ENCODE measurements at places on chromosomes 1 and 21.
A peak's percentile ranks its signal among the peaks of the same experiment; 100 is the strongest.

DNA sequence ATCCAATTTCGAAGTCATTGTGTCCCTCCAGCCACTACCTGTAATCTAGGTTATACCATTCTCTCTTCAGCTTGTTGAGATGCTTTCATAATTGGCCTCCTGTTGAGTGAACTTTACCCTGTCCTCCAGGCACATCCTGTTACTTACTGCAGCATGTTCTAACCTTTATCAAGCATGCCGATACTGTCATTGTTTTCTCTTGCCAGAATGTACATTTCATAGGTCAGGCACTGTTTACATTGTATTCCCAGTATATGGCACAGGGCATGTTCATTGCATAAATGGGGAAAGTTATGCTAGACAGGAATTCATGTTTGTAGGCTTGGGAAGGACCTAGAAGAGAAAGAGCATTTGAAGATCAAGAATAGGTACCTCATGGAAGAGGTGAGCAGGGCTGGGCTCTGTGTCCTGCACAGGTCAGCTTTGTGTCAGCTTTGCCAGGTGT, 10.2 kb downstream of the CXADR start:
- H3K36me3 ChIP-seq, result no peaks in the 10 kb centered on the region
- no peak overlapping the region for H3K27ac ChIP-seq
- no peak for DNase-seq
- H3K4me1 ChIP-seq, result no peaks in the 10 kb centered on the region
- no peaks in the 10 kb centered on the region for H3K27me3 ChIP-seq

- DNase-seq, result no peak
- H3K36me3 ChIP-seq, result no peaks in the 10 kb centered on the region
- H3K4me3 ChIP-seq, result no peak overlapping the region
- H3K27ac ChIP-seq, result no peak overlapping the region
- H3K4me1 ChIP-seq, result no peaks in the 10 kb centered on the region
Measured at GRCh38 chr1:71502006-71502405, 421.2 kb upstream of the ZRANB2 start.

DNA sequence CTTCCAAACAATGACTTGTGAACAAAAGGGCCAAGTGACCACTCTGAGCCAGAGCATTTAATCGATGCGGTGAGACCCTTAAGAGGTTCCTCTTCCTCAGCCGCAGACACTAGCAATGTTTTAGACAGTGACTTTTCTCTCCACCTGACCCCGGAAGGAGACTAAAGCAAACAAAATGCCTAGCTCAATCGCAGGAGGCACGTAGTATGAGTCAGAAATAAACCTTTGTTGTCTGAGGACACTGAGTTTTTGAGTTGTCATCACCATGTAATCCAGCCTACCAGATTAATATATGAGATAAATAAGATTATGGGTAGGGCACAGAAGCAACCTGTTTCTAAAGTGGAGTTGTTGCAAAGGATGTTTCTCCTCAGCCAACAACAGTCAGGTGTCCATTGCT, 326.2 kb upstream of the DUSP10 start:
- H3K27ac ChIP-seq, result no peak overlapping the region
- no peaks in the 10 kb centered on the region for H3K4me1 ChIP-seq
- H3K27me3 ChIP-seq, result no peaks in the 10 kb centered on the region
- DNase-seq, result no peak
- no peaks in the 10 kb centered on the region for H3K36me3 ChIP-seq

- H3K27ac ChIP-seq, result no peak overlapping the region
- no peaks in the 10 kb centered on the region for H3K36me3 ChIP-seq
- peak overlapping the region; percentile 40 for H3K4me3 ChIP-seq
- peaks cover 13% of the 10 kb centered on the region for H3K27me3 ChIP-seq
- no peak for DNase-seq
Measured at GRCh38 chr1:16226490-16227179, 10.3 kb downstream of the CPLANE2 start.

GRCh38 chr1:84090447-84091245, 53.4 kb upstream of the PRKACB start:
- H3K27ac ChIP-seq, result no peak overlapping the region
- no peak overlapping the region for H3K4me3 ChIP-seq
- H3K4me1 ChIP-seq, result no peaks in the 10 kb centered on the region
- H3K36me3 ChIP-seq, result no peaks in the 10 kb centered on the region

GRCh38 chr1:205069371-205070125, 14.7 kb downstream of the TMEM81 start:
- H3K27me3 ChIP-seq, result no peaks in the 10 kb centered on the region
- no peak overlapping the region for H3K4me3 ChIP-seq
- H3K4me1 ChIP-seq, result no peaks in the 10 kb centered on the region
- DNase-seq, result no peak
- H3K27ac ChIP-seq, result no peak overlapping the region

DNA sequence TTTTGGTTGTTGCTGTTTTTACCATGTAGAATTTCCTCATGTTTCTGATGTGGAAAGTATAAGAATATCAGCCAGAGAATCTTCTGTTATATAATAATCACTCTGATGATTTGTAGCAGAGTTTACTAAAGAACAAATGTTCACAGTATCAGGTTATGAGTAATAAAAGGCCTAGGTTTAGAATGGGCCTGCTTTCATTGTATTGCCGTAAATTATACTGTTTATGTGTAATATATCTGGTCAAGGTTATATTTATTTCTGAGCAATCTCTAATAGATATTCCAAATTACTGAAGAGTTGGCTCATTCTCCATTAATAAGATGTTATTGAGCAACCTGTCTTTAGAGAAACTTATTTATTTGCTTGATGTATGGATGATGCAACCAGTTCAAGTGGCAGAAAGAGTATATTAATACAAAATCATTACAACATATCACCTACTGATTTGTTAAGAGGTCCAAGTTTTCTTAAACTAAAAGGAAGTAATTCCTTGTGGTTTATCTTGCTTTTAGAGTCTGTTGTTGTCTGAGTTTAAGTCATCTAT, 649.4 kb upstream of the CXADR start:
- no peak overlapping the region for H3K27ac ChIP-seq
- no peaks in the 10 kb centered on the region for H3K4me1 ChIP-seq
- no peaks in the 10 kb centered on the region for H3K36me3 ChIP-seq
- no peak for DNase-seq

DNA sequence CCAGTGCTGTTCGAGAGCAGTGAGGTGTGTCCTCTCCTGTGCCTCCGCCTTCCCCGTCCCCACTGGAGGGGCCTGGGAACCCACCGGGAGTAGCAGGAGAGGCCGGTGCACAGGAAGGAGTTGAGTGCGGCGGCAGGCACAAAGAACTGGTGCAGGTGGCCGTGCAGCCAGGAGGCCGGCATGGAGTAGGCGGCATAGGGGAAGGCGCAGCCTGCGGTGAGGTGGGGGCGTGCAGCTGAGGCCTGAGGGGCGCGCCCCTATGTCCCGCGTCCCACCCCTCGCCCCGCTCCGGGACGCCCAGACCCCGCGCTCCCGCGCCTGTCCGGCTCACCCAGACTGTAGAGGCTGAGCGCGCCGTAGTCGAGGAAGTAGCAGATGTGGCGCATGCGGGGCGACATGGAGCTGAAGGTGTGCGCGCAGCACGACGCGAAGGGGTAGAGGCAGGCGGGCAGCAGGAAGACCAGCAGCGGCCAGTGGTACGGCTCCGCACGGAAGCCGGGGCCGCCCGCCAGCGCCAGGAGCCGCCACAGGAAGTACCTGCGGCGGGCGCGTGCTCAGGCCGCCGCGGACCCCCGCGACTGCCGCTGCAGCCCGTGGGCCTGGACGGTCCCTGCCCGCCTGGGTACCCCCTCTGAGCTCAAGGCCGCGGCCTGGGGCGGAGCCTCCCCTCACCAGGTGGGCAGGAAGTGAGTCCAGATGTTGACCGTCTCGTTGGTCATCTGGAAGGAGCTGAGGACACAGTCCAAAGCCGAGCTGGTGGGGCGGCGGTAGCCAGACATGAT, 2.2 kb downstream of the PAQR6 start:
- peaks cover 11% of the 10 kb centered on the region for H3K36me3 ChIP-seq
- peaks cover 10% of the 10 kb centered on the region for H3K4me1 ChIP-seq
- no peaks in the 10 kb centered on the region for H3K27me3 ChIP-seq
- H3K27ac ChIP-seq, result no peak overlapping the region
- no peak for DNase-seq

DNA sequence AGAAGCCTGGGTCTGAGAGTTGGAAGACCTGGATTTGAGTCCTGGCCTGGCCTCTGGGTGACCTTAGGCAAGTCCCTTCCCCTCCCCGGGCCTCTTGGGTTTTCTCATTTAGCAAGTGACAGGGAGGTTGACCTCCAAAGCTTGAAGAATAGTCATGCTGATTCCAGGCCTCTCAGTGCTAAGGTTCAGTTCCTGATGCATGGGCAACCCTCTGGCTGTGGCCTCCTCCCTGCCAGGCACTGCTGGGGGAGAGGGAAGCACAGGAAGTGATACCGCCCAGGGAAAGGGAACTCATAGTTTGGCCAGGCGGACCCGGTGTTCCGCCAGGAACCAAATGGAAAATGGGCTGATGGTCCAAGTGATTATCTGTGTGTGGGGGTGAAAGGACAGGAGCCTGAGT, 23.6 kb upstream of the WASF2 start:
- no peak for DNase-seq
- no peaks in the 10 kb centered on the region for H3K4me1 ChIP-seq
- H3K36me3 ChIP-seq, result no peaks in the 10 kb centered on the region
- H3K4me3 ChIP-seq, result no peak overlapping the region
- H3K27ac ChIP-seq, result peak overlapping the region; percentile 37
- H3K27me3 ChIP-seq, result no peaks in the 10 kb centered on the region

DNA sequence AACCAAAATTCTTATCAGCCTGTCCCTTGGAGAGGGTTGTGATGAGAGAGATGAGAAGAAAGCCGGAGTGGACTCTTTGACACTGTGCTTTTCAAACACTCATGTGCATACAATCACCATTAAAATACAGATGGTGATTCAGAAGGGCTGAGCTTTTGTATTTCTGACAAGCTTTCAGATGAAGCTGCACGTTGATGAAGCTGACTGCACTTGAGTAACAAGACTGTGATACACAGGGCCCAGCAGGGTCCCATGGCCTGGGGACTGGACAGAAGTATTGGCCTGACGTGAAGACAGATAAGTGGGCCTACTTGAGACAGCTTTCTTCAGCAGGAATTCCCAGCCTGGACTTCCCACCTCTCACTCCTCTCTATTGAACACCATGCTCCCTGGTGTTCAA, 258.2 kb downstream of the CHRM3 start:
- no peak overlapping the region for H3K27ac ChIP-seq
- no peak for DNase-seq
- H3K27me3 ChIP-seq, result no peaks in the 10 kb centered on the region
- H3K36me3 ChIP-seq, result no peaks in the 10 kb centered on the region
- H3K4me1 ChIP-seq, result no peaks in the 10 kb centered on the region
- no peak overlapping the region for H3K4me3 ChIP-seq

- no peak overlapping the region for H3K27ac ChIP-seq
- no peak for DNase-seq
- peaks cover 46% of the 10 kb centered on the region for H3K36me3 ChIP-seq
- no peaks in the 10 kb centered on the region for H3K27me3 ChIP-seq
- no peaks in the 10 kb centered on the region for H3K4me1 ChIP-seq
- H3K4me3 ChIP-seq, result no peak overlapping the region
Measured at GRCh38 chr1:23079025-23079424, 59.8 kb downstream of the KDM1A start.

DNA sequence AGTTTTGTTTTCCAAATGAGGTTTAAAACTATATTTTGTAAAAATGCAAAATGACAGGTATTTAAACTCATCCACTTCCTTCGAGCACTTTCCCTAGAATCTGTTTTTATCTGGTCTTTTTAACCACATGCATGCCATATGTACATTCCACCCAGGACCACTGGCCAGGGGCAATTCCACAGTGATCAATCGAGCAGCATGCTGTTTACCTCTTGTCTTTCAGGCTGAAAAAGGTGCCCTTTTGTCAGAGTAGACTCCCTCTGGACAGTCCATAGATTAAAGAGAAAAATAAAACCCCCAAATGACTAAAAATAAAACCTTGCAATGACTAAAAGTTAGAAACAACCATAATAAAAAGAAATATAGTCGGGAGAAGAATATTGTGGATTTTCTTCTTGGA, 313.3 kb downstream of the LMO4 start:
- H3K27me3 ChIP-seq, result no peaks in the 10 kb centered on the region
- H3K4me3 ChIP-seq, result no peak overlapping the region
- H3K27ac ChIP-seq, result no peak overlapping the region
- no peak for DNase-seq

- H3K4me1 ChIP-seq, result no peaks in the 10 kb centered on the region
- DNase-seq, result no peak
Measured at GRCh38 chr1:209363112-209363511, 220.4 kb upstream of the CAMK1G start.

- H3K27me3 ChIP-seq, result no peaks in the 10 kb centered on the region
- no peak overlapping the region for H3K4me3 ChIP-seq
- no peaks in the 10 kb centered on the region for H3K4me1 ChIP-seq
- H3K27ac ChIP-seq, result no peak overlapping the region
- no peaks in the 10 kb centered on the region for H3K36me3 ChIP-seq
Measured at GRCh38 chr1:20191266-20191825, 5.0 kb upstream of the PLA2G2C start.

DNA sequence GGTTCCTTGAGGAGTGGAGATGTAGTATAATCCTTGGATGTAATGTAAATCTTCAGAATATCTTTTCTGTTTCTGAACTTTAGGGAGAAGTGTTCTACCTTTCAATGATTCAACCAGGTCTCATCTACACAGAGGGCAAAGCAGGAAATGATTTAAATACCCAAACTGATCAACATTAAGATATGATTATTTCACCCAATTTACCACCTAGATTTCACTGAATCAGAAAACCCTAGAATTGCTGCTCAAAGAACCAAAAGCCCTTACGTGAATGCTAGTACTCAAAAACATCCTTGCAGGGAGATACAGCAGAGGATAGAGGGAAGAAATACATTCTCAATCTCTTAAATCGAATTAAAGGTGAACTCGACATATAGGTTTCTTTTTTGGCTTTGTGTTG, 5.0 kb downstream of the RPTN start:
- no peaks in the 10 kb centered on the region for H3K36me3 ChIP-seq
- no peaks in the 10 kb centered on the region for H3K4me1 ChIP-seq
- H3K4me3 ChIP-seq, result no peak overlapping the region
- H3K27ac ChIP-seq, result no peak overlapping the region
- no peak for DNase-seq
- no peaks in the 10 kb centered on the region for H3K27me3 ChIP-seq

DNA sequence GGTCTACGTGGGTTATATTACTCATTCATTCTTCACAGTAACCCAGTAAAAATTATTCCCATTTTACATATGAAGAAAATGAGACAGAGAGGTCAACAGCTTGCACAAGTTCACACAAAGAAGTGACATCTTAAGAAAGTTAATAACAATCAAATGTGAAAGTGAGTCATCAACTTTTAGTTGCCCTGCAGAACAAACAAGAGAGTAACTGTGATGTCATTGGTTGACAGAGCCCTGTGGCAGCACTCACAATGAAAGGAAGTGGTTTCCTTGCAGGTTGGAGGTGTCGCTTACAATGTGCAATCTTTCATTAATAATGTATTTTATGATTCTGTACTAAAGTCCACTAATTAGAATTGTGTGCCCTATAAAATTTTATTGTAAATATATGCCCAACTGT, 369.6 kb downstream of the RYR2 start:
- no peak overlapping the region for H3K4me3 ChIP-seq
- no peak for DNase-seq
- H3K27ac ChIP-seq, result no peak overlapping the region
- no peaks in the 10 kb centered on the region for H3K36me3 ChIP-seq

- no peaks in the 10 kb centered on the region for H3K36me3 ChIP-seq
- H3K4me1 ChIP-seq, result peaks cover 28% of the 10 kb centered on the region
- H3K4me3 ChIP-seq, result peak overlapping the region; percentile 39
- peak overlapping the region; percentile 68 for H3K27ac ChIP-seq
- no peaks in the 10 kb centered on the region for H3K27me3 ChIP-seq
- DNase-seq, result no peak
Measured at GRCh38 chr1:61101536-61101935, 19.2 kb downstream of the NFIA start.

GRCh38 chr1:203742436-203742835, 22.5 kb upstream of the LAX1 start:
- H3K27me3 ChIP-seq, result no peaks in the 10 kb centered on the region
- no peak overlapping the region for H3K4me3 ChIP-seq
- peak overlapping the region; percentile 24 for H3K27ac ChIP-seq
- peaks cover 18% of the 10 kb centered on the region for H3K36me3 ChIP-seq
- peaks cover 6% of the 10 kb centered on the region for H3K4me1 ChIP-seq

Measured in ascending aorta (tissue), 2 donors.